ENCODE measurements at places on chromosomes 5 and 9.

- no peak for DNase-seq
Observed at GRCh38 chr5:179880848-179881590, 22.4 kb upstream of the MRNIP start.

DNA sequence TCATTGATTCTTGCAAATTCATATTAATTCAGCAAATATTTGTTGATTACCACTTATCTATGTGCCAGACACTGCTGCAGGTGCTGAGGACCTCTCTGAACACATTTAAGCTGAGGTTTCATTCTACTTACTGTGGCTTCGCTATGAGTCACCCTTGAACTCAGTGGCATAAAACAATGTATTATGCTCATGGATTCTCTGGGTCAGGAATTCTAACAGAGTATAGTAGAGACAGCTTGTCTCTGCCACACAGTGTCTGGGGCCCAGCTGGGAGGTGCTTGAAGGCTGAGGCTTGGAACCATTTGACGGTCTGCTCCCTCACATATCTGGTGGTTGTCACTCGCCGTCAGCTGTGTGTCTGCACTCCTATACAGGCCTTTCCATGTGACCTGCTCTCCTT, 124.3 kb upstream of the NR3C1 start:
- DNase-seq, result no peak

- DNase-seq, result no peak
Observed at GRCh38 chr5:88661806-88662207, 221.2 kb downstream of the MEF2C start.

DNA sequence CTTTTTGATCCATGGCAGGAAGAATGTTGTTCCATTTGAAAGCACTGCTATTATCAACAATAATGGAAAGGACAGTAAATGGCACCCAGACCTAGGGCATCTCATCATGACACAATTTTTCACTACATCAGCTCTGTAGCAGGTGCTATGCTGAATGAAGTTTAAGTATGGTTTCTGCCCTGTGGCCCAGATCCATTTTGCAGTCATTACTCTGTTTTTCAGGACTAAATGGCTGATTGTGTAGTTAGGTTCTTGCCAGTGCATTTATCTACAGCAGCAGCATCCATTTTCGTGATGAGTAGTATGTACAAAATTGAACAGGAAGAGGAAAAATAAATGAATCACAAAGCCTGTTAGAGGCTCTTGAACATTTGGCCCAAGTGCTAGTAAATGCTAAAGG, 270.5 kb upstream of the CD180 start:
- DNase-seq, result no peak

All from activated T-helper 2 cell treated with anti-CD3 and anti-CD28 coated beads, Interferon-gamma antibody, Interleukin-2, Interleukin-4, amounts not matched to agents 10 μg/mL and 5 μg/mL and 100 μg/mL, durations not matched to agents 14 hours and 24 hours and 36 hours (primary cell).